ENCODE measurements at places on chromosomes 16 and 17. TPM values are rescaled to one million over a fixed set of nuclear protein-coding genes. Genes with fewer than 3 reads are reported as not detected.

Gene ERBB2
- 310 TPM for total RNA-seq

- no peak overlapping the region for H3K27ac ChIP-seq
- H3K27me3 ChIP-seq: peaks cover 53% of the 10 kb centered on the region
- H3K36me3 ChIP-seq: no peaks in the 10 kb centered on the region
- peaks cover 6% of the 10 kb centered on the region for H3K4me1 ChIP-seq
- H3K4me3 ChIP-seq: no peak overlapping the region
Measured at GRCh38 chr17:46822388-46822921, 4.0 kb upstream of the WNT3 start.

Gene TNFRSF17
- total RNA-seq: not detected

DNA sequence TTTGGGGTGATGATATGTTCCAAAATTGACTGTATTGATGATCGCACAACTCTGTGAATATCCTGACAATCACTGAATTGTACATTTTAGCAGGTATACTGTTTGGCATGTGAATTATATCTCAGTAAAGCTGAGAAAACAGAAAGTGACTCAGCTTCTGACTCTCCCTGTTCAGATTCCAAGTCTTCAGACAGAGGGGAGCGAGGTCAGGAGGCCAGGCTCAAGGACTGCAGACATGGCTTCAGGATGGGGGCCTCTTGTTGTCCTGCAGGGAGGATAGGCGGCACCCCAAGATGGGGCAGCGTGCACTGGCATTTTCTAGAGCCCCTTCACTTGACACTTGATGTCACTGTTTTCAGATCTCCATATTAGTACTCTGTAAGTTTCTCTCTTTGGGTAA lies 45.6 kb downstream of the KNOP1 start:
- H3K27me3 ChIP-seq: no peaks in the 10 kb centered on the region
- no peak overlapping the region for H3K4me3 ChIP-seq
- peaks cover 3% of the 10 kb centered on the region for H3K36me3 ChIP-seq
- no peaks in the 10 kb centered on the region for H3K4me1 ChIP-seq
- H3K27ac ChIP-seq: no peak overlapping the region
- DNase-seq: no peak

- no peak overlapping the region for H3K27ac ChIP-seq
- H3K27me3 ChIP-seq: no peaks in the 10 kb centered on the region
- peaks cover 36% of the 10 kb centered on the region for H3K4me1 ChIP-seq
- H3K4me3 ChIP-seq: no peak overlapping the region
- peak; percentile 34 for DNase-seq
Measured at GRCh38 chr17:29838961-29839360, 91.1 kb downstream of the SSH2 start.

GRCh38 chr16:88610909-88611812 lies 27.2 kb upstream of the IL17C start:
- no peak overlapping the region for H3K4me3 ChIP-seq
- H3K27ac ChIP-seq: no peak overlapping the region
- DNase-seq: peak; percentile 59
- no peaks in the 10 kb centered on the region for H3K27me3 ChIP-seq
- H3K4me1 ChIP-seq: no peaks in the 10 kb centered on the region
- H3K36me3 ChIP-seq: peaks cover 12% of the 10 kb centered on the region

Gene KRTAP9-8
- not detected for total RNA-seq

Gene NSMCE1
- total RNA-seq: 14.2 TPM

GRCh38 chr17:79933863-79934652 lies 94.8 kb upstream of the CBX4 start:
- no peaks in the 10 kb centered on the region for H3K36me3 ChIP-seq
- H3K27ac ChIP-seq: no peak overlapping the region
- H3K4me3 ChIP-seq: no peak overlapping the region
- H3K4me1 ChIP-seq: no peaks in the 10 kb centered on the region
- H3K27me3 ChIP-seq: peaks cover 31% of the 10 kb centered on the region
- no peak for DNase-seq

DNA sequence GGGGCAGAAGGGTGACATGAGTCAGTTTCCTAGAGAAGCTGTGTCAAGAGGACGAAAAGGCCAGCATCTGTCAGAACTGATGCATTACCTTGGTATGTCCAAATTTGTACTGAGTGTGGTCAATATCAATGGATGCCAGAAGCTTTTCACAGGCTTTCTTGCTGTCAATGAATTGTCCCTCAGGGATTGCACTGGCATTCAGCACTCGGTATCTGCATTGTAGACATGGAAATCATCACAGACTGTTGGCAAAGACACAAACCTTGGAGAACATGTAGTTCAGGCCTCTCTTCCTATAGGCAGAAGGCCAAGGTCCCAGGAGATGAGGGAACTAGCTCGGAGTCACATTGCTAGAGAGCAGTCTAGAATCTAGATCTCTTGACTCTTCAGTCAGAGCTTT lies 16.6 kb downstream of the MYH3 start:
- H3K36me3 ChIP-seq: no peaks in the 10 kb centered on the region
- H3K27me3 ChIP-seq: no peaks in the 10 kb centered on the region
- H3K27ac ChIP-seq: no peak overlapping the region
- H3K4me3 ChIP-seq: no peak overlapping the region
- H3K4me1 ChIP-seq: no peaks in the 10 kb centered on the region
- no peak for DNase-seq

DNA sequence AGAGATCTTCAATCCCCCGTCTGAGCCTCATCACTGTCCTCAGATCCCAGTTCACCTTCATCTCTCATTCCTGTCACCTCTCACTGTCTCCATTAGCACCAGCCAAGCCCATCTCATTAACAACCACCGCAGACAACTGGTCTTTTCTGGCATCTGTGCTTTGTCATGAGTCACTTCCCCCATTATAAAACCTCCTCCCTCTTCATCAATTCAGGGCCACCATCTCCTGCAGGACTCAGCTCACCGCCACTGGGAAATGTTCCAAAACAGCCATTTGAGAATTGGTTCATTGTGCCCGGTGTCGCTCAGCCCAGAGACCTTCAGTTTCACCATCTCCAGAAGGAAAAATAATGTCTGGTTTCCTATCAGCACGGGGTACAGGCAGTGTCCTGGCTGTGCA lies 56.9 kb upstream of the TEKT3 start:
- peak; percentile 32 for DNase-seq
- peaks cover 5% of the 10 kb centered on the region for H3K4me1 ChIP-seq
- H3K4me3 ChIP-seq: no peak overlapping the region
- H3K36me3 ChIP-seq: no peaks in the 10 kb centered on the region
- H3K27me3 ChIP-seq: no peaks in the 10 kb centered on the region

Data from cardiac muscle cell (in vitro differentiated cells and primary cell).